ENCODE measurements at places on chromosomes 3 and 15.
A peak's percentile ranks its signal among the peaks of the same experiment; 100 is the strongest.

GRCh38 chr3:62611541-62612240 is 238.3 kb upstream of the FEZF2 start:
- DNase-seq = peak; percentile 60

GRCh38 chr3:111943533-111943932 is 35.3 kb upstream of the ABHD10 start:
- peak; percentile 29 for DNase-seq

DNA sequence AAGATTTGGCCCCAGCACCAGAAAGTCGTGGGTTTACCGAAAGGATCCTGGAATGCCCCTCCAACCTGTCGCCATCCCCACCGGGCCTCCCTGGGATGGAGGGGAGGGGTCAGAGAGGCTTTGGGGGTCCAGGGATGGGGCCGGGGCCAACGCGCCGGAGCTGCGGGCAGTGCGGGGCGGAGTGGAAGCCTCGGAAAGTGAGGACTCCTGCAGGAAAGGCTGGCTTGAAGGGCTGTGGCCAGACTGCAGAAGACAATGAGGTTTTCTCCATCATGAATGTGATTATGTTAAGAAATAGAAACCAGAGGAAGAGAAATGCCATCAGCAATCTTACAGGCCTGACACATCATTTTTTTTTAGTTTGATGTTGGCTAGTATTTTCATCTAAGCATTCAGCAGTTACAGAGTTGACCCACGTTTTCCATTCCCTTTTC is 738 bp downstream of the YEATS2 start:
- peak; percentile 39 for DNase-seq

DNA sequence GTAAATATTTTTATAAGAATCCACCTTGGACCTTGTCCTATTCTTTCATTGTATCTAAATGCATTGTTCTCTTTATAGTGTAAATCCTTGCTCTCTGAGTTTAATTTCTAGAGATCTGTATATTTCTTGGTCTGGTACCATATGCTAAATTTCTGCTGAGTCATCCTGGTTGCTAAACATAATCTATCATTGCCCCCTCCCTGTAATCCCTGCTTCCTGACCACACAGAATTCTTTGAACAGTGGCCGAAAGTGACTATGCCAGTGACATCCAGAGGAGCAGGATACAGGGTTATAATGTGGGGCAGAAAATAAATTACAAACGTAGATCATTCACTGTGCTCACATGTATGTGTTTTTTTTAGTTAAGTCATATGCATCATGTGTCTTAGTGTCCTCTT is 143.1 kb downstream of the DIPK2A start:
- no peak for DNase-seq

GRCh38 chr15:74511583-74511982 is 29.4 kb upstream of the ARID3B start:
- DNase-seq = no peak

- peak; percentile 77 for DNase-seq
Measured at GRCh38 chr15:72700076-72700475, 14.1 kb downstream of the BBS4 start.

- no peak for DNase-seq
Measured at GRCh38 chr15:99062226-99062625, 42.7 kb upstream of the SYNM start.

DNA sequence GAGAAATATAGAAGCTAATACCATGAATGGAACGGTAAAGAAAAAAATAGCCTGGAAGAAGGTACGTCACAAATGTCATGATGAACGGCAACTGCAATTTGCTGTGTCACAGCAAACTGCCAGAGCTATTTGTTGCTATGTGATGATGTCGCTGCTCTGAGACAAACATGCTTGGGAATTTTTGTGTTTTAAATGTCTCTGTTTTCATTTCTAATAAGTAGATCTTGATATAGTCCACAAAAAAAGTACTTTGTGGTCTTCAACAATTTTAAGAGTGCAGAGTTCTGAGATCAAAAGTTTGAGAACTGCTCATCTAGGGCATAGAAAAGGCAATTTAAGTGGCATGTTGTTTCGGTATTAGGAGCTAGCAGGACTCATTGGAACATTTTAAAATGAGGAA is 4.3 kb upstream of the NR1D2 start:
- DNase-seq = no peak

GRCh38 chr3:17686613-17687012 is 55.8 kb downstream of the TBC1D5 start:
- peak; percentile 25 for DNase-seq

GRCh38 chr3:14147617-14148016 is 22.8 kb downstream of the TMEM43 start:
- DNase-seq = no peak

DNA sequence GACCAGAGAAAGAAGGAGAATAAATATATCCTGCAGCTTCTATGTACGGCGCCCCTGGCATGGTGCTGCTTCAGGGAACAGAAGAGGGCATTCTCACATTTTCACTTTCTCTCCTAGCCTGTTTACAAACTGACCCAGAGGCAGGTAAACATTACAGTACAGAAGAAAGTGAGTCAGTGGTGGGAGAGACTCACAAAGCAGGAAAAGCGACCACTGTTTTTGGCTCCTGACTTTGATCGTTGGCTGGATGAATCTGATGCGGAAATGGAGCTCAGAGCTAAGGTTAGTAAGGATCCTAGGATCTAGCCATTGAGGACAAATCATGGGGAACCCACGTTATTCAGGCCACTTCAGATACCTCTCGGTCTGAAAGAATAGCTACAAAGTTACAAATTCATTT is 26.4 kb downstream of the HACD3 start:
- DNase-seq = peak; percentile 8

DNA sequence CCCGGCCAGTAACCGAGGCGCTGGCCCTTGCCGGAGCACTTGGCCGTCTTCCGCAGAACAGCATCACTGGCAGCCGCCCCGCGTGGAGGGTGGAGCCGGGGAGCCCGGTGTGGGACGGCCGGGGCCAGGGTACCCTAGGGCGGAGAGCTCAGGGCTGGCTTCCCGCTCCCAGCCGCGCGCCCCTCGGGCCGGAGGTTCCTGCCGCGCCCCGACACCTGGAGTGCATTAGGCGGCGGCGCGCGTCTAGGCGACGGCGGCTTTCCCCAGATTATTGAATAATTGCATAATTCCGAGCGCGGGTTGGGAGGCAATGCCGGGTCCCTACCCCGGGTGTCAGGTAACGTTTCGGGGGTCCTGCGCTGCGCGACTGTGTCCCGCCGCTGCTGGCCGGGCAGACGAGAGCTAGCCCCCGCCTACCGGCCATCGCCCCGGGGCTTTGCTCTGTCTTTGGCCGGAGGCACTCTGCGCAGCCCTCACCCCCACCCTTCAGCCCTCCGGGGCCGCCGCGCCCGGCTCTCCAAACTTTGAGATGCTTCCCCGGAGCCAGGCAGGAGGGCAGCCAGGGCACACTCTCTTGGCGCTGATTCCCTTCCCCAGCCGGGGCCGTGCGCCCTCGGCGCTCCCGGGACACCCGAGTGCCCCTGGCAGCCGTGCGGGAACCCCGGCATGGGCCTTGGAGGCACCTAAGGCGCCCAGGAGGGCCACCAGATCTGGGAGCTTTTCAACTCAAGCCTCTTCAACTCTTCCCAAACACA is 749 bp downstream of the ITGA11 start:
- no peak for DNase-seq

DNA sequence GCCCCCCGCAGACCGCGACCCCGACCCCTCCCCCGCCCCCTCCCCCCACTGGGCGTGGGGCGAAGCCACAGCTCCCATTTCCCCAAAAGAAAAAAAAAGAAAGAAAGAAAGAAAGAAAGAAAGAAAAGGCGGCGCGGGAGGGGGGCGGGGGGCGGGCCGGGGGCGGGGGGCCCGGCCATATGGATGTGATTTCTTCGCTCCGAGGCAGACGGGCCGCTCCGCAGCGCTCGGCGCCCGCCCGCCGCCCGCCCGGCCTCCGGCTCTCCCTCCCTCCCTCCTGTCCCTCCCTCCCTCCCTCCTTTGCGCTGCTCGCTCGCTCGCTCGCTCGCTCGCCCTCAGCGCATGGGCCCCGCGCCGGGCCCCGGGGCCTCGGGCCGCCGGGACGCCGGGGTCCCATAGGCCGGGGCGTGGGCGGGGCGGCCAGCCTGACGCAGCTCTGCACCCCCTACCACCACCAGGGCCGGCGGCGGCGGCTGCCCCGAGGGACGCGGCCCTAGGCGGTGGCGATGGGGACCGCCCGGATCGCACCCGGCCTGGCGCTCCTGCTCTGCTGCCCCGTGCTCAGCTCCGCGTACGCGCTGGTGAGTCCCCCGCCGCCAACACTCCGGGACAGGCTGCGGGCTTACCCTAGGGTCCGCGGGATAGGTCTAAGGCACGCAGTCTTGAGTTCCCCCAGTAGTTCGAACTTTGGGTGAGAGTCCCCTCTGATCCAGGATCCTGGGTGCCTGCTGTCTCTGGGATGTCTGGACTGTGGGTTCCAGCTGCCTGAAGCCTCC is 5.7 kb downstream of the PTH1R start:
- peak; percentile 28 for DNase-seq

- peak; percentile 41 for DNase-seq
Measured at GRCh38 chr15:24734396-24734795, 58.8 kb downstream of the NPAP1 start.

DNA sequence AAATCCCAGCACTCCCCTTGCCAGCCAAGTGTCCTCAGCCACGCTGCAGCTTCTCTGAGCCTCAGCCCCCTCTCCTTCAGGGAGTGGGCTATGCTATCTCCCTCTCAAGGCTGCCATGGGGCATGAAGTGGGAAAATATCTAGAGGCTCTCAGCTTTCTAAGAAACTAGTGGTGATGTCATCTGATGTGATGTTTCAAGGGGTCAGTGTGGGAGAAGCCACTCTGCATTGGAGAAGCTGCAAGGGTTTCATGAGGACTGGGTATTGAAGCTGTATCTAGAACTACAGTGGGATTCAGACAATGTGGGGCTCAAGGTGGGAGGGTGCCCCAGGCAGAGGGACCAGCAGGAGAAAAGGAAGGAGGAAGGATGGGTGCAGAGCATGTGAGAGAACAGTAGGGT is 210.2 kb downstream of the TLE3 start:
- no peak for DNase-seq

DNA sequence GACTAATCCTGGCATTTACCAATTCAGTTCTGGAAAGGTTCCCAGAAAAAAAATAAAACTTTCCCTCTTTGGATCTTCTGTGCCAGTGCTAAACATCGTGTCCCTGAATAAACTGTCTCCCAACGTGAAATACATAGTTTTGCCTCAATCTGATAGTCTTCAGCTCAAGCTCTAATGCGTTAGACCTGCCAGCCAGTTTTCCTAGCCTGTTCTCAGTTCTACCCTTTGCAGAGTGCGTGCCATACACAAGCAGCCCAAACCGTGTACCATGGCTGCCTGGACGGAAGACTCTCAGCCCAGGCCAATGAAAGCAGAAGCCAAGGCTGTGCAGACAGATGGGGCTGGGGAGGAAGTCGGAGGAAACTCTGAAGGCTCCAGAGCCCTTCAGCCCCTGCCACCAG is 11.4 kb upstream of the OCA2 start:
- DNase-seq = no peak

DNA sequence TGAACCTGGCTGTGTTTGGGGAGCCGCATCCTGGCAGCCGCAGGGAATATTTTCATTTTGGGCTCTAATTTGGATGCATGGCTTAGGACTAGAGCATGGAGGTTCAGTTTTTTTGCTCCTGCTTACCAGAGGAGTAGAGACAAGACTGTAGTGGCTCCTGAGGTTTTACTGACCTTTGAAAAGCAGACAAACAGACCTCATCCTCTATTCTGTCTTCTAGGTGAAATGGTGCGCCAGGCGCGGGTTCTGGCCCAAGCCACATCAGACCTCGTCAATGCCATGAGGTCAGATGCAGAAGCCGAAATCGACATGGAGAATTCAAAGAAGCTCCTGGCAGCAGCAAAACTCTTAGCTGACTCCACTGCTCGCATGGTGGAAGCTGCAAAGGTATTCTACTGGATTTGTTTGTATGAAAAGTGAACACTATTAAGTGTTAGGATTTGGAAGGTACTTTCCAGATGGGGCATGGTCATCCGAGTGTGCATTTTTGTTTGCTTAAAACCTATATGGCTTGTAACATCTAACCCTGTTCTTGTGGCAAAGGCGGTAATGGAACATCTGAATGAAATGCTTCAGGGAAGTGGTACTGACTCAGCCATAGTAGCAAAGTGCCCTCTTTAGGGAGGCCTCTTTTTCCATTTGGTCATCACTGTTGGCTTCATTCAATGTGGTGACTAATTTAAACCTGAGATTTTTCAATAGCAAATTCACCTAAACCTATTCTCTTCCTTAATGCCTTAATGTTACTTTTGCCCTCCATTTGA is 330.7 kb upstream of the TPM1 start:
- peak; percentile 31 for DNase-seq

DNA sequence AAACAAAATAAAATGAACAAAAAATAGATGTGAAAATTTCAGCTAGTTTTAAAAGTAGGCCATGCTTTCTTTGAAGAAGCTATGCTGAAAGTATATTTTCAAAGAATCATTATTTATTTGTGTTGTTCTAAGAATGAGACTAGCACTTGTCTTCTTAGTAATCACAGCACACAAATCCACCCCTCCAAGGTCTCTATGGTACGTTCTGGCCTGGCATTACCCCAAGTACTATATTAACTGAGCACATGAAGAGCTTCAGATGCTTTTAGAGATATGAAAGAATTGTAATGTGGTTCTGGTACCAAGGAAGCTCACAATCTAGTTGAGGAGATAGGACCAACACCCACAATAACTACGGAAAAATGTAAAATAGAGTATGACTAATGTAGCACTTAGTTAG is 416.5 kb downstream of the PLCL2 start:
- DNase-seq = no peak

DNA sequence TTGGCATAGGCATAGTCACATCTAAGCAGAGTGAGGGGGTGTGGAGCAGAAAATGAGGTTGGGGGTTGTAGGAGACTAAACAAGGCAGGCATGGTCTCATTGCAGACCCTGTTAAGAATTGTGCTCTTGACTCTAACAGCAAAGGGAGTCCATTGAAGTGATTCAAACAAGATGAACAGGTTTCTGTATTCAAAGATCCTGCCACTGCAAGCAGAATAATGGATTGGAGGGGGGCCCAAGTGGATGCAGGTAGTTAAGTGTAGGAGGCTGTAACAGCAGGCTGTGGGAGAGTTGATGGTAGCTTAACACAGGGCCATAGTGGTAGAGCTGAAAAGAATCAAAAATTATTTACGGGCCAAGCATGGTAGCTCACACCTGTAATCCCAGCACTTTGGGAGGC is 34.4 kb downstream of the CASR start:
- DNase-seq = no peak

DNA sequence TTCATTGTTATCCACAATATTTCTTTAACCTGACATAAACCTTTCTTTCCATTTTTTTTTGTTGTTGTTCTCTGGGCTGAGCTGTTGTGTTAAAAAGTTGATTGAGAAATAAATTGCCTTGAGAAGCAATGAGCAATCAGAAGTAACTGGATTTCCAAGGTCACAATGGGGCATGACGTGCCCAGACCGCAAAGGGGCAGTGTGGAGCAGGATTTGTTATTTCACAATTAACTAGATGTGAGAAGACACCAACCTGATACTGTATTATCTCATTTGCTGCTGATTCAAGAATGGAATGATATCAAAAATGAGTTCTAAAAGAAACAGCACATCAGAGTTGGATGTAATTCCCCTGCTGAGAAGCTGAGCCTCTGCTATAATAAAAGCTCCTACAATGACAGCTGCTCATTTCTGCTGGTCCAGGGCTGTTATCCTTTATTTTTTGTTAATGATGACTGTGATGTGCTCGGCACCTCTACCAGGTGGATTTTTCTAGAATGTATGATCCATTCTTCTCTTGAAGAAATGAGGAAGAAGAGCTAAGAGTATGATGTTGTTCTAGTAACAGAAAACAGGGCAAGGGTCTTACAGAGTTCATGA is 28.1 kb downstream of the CPNE4 start:
- peak; percentile 78 for DNase-seq
